ENCODE measurements at places on chromosomes 4 and X.

DNA sequence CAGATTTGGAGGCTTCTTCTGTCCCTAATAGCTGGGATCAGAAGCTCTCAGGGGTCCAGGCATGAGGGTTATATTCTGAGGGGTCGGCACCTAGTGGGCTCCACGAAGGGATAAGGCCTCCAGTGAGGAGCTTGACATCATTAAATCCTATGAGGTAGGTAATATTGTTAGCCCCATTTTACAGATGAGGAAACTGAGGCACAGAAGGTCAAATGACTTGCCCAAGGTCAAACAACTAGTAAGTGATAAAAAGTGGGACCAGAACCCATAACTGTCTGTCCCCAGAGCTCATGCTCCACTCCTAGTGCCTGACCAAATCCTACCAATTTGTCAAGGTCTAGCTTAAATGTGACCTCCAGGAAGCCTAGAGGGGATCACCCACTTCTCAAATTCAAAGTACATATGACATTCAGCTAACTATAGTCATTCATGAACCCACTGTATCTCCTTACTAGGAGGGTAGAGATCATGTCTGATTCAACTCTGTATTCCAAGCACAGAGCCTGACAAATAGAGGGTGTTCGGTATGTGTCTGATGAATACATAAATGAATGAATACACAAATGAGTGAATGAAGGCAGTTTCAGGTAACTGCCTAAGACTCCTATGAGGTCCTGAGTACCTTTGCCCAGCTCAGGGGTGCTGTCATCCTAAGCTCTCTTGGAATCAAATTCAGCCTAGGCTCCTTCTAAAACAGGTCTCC is 43.3 kb downstream of the SMC1A start:
- DNase-seq, result no peak

DNA sequence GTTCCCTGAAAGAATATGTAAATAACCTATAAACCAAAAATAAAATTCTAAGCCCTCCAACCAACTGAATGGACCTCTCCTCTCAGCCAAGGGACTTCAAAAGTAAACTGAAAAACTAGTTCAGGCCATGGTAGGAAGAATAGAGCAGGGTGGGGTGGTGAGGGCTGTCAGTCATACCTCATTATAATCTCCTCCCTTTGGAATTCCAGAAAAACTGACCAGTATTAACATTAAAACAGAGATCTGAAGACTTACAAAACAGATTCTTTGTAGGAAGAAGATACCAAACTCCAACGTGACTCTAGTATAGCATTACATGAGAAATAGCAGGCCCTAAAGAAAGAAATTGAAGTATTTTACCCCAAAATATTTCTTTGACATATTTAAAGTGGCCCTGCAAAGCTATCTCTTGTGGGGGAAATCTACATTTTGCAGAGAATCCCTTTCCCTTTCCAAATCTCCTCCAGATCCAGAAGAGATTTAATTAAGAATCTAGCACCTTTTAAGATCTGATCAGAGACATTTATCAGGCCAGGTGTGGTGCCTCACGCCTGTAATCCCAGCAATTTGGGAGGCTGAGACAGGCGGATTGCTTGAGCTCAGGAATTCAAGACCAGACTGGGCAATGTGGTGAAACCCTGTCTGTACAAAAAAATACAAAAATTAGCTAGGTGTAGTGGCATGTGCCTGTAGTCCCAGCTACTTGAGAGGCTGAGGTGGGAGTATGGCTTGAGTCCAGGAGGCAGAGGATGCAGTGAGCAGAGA is 15.1 kb downstream of the TBC1D9 start:
- DNase-seq, result no peak

DNA sequence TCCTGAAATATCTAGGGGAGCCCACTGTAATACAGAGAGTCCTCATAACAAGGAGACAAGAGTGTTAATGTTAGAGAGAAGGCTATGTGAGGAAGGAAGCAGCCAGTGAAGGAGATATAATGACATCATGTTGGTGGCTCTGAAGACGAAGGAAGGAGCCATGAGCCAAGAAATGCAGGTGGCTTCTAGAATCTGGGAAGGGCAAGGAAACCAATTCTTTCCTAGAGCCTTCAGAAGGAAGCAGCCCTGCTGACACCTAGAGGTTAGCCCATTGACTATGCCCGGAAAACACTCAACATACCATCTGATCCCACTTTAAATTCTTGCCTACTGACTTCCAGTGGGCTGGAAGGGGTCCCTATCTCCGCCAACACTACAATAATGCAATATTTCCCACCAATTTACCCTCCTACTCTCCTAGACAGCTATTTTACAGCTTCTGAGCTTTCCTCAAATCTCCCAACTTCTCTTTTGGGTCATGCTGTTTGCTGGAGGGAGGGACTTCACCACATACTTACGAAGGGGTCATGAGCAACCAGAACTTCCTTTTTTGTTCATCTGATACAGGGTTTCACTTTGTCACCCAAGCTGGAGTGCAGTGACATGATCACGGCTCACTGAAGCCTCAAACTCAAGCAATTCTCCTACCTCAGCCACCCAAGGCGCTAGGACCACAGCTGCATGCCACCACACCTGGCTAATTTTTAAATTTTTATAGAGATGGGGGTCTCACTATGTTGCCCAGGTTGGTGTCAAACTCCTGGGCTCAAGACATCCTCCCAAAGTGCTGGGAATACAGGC is 25.2 kb upstream of the G3BP2 start:
- no peak for DNase-seq

DNA sequence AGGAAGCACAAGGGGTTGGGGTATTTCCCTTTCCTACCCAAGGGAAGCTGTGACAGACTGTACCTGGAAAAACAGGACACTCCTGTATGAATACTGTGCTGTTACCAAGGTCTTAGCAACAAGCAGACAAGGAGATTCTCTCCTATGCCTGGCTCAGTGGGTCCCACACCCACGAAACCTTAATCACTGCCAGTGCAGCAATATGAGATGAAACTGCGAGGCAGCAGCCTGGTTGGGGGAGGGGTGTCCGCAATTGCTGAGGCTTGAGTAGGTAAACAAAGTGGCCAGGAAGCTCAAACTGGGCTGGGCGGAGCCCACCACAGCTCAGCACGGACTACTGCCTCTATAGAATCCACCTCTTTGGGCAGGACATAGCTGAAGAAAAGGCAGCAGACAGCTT is 197.7 kb downstream of the INPP4B start:
- no peak for DNase-seq

DNA sequence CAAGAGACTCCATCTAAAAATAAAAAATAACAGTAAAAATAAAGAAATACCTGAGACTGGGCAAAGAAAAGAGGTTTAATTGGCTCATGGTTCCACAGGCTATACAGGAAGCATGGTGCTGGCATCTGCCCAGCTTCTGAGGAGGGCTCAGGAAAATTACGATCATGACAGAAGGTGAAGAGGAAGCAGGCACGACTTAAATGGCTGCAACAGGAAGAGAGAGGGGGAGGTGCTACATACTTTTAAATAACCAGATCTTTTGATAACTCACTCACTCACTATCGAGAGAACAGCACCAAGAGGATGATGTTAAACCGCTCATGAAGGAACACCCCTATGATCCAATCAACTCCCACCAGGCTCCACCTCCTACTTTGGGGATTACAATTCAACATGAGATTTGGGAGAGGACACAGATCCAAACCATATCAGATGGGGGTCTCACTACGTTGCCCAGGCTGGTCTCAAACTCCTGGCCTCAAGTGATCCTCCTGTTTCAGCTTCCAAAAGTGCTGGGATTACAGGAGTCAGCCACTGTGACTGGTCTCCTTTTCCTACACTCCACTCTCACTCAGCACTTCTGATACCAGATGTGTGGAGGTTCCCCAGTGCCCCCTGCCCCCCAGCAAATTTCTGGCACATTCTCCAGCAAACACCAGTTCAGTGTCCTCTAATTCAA is 11.9 kb upstream of the ZNF157 start:
- peak; percentile 10 for DNase-seq

DNA sequence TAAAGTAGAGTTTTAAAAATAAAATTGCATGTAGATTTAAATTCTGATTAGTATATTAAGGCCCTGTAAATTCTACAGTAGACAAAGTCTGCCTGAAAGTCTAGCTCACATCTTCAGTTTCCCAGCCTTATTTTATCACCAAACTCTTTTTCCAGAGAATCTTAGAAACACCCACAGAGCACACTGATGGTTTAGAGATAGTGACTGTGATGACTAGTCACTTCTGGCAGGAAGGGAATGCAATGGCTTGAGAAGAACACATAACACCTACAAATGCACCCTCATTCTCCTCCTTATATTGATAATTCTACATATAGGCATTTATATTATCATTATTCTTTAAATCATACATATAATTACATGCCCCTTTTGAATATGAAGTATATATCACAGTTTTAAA is 232.9 kb downstream of the ARAP2 start:
- DNase-seq, result no peak

- DNase-seq, result no peak
Measured at GRCh38 chr4:73936969-73937368, 44.9 kb downstream of the PF4 start.

DNA sequence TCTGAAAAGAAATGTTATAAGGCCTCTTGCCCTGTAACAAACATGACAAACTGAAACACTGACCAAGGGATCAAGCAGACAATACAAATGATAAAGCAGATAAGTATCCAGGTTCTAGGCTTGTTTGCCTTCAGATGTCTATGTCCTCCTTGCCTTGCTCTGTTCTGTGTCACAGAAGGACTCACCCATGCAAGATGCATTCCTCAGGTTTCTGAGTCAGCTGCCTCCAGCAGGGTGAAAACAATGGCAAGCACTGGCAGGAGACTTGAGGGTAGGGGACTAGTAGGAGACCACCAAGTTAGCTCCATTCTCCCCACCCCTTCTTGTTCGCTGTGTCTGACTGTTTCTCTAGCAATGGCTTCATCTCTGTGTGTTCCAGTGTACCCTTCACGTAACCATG is 76.6 kb upstream of the CXXC4 start:
- DNase-seq, result no peak

DNA sequence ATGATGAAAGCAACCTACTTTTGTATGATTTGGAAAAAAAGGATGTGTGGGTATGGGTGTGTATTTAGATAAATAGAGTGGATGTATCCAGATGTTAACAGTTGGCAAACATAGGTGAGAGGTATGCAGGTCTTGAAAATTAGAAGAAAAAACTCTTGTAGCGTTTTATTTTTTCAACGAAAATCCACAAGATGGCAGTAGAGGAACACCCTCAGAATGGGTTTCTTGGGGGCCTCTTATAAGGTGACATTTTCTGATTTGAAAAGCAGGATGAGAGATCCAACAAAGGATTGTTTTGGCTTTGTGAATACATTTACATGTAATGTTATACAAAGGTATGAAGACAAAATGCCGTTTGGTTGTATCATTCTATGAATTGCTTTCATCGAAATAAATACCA is 68.3 kb downstream of the FMR1NB start:
- no peak for DNase-seq

DNA sequence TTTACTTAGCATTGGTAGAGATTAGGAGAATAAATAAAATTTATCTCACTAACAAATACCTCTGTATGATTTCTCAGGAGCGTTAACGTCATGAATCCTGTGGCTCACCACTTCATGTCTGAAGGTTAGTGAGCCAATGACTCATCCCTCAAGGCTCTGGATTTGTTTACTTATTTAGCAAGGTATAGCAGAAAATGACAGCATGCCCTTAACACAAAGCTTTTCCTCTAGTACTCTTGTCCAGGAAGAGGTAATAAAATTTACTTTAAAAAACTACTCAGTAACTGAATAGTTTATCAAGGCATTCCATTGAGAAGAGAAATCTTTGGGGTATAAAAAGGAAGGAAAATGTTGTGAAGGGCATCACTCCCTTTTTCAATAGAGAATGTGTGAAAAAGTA is 823.8 kb downstream of the CCSER1 start:
- no peak for DNase-seq

GRCh38 chr4:137283737-137284136 is 248.6 kb downstream of the PCDH18 start:
- no peak for DNase-seq

GRCh38 chrX:75365243-75365975 is 91.5 kb downstream of the UPRT start:
- DNase-seq, result no peak

GRCh38 chr4:99852199-99852749 is 35.6 kb downstream of the DAPP1 start:
- DNase-seq, result no peak

DNA sequence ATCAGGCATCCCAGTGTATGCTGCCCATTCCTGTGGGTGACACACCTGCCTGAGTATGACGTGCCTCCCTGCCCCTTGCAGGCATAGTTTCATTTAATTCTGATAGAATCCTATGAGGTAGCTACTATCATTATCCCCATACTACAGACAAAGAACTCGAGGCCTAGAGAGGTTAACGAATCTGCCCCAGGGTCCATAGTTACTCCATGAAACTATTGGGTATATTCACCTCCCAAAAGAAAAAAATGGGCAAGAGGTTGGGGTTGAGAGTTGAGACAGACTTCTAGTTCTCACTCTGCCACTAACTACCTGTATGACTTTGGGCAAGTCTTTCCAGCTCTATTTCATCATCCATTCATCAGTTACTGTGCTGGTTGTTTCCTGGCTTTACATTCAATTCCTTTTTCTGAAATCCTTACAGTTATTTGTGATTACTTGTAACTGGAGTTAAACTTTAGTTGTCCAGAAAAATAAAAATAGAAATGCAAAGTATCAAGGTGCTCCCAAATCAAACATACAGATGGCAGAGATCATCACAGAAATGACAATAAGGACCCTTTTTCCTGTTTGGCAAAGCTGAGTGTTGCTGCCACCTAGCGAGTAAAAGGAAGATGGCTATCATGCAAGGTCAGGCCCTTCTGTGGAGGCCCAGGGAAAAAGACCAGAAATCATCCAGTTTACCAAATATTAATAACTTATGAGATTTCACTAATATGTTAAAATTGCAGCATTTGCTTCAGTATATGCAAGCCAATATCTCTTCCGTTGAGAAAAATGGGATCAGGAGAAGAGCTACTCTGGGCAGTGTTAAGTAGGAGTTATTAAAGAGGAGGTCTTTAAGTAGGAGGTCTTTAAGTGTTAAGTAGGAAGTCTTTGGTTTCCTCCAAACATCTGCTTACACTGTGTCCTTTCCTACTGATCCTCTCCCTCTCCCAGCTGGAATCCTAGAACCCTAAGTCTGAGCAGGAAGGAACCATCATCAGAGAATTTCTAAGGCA is 17.1 kb upstream of the MAP7D3 start:
- peak; percentile 14 for DNase-seq

GRCh38 chrX:20715176-20715575 is 448.5 kb upstream of the RPS6KA3 start:
- DNase-seq, result no peak

DNA sequence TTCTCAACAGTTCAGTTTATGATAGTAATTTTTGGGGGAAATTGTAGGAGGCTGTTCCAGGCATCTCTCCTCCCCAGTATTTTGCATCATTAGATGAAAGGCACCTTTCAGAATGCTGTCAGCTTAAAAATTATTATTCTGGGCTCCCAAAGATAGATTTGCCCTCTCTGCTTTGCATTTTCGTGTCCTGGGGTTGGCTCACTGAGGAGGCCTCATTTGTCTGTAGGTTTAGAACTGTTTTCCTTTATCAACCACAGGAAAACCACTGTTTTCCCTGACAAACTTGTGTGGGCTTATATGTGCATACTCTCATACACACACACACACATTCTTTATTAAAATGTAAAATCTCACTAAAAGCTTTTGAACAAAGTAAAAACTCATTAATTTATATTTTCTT is 197.2 kb upstream of the VCX3A start:
- no peak for DNase-seq

GRCh38 chr4:142728233-142728632 is 117.9 kb downstream of the INPP4B start:
- DNase-seq, result no peak

GRCh38 chrX:24100713-24101112 is 46.0 kb downstream of the EIF2S3 start:
- DNase-seq, result no peak
